ENCODE measurements at places on chromosomes 1 and 21.

DNA sequence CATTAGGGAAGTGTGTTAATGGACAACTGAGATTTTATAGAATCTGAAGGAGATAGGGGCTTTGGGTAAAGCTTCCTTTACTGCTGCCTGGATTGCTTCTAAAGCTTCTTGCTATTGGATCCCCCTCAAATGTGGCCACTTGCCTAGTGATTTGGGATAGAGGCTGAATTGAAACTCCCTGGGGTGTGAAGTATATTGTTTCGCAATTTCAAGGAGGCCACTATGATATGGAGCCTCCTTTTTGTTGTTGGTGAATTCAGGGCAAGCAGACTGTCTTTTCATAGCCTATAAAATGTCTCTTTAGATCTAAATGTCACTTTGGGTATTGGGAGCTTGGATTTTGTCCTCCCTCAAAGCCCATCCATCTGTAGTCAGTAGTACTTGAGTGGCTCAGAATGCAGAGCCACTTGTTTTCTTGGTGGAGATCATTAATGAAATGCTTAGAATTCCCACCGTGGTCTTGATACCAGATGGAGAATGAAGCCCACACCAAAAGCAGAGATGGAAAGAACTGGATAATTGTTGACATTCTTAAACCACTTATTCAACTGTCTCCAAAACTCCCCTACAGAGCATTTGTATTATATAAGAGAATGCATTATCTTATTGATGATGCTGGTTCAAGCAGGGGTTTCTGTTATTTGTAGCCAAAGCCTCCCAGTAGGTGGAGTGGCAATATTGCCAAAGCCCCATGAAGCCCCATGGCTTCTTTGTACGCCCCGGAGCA, 144.3 kb upstream of the KCNE2 start:
- DNase-seq = no peak

- DNase-seq = no peak
Measured at GRCh38 chr1:156162430-156163037, 9.1 kb downstream of the SEMA4A start.

DNA sequence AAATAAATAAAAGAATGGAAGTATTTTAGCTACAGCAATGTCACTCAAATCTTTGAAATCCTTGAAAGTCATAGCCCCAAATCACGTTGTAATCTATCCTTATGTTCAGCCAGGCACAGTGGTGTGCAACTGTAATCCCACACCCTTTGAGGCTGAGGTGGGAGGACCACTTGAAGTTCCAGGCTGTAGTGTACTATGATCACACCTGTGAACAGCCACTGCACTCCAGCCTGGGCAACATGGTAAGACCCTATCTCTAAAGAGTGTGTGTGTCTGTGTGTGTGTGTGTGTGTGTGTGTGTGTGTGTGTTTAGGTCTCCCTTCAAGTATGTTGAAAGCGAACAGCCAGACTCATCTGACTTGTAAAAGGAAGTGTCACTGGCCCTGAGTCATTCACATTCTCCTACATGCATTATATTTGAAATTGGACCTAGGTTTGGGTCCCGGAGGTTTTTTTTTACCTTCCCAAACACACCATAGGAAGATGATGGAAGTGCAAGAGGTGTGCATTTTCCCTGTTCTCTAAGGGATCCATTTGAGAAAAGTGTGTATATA, 50.1 kb downstream of the ZNF281 start:
- DNase-seq = no peak

DNA sequence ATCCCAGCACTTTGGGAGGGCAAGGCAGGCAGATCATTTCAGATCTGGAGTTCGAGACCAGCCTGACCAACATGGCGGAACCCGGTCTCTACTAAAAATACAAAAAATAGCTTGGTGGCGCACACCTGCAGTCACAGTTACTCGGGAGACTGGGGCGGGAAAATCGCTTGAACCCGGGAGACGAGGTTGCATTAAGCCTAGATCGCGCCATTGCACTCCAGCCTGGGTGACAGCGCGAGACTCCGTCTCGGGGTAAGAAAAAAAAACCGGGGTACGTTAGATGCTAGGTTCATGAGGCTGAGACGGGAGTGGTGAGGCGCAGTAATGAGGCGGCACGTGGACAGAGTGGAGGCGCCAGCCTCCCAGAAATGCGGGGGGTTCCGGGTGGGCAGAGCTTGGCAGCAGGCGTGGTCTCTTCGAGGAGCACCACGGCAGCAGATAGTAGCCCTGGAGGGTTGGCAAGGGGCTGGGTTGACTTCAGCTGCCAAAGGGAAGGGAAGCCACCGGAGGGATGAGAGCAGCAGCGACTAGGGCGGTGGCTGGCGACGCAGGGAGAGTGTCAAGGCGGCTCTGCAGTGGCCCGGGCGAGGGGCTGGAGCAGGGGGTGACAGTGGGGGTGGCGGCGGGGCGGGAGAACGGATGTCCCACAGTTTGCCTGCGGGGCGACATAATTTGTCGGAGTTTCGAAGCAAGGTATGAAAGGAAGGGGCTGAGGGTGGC, 832 bp downstream of the MRPL20 start:
- no peak for DNase-seq

- DNase-seq = no peak
Measured at GRCh38 chr1:160657250-160657781, 10.5 kb upstream of the SLAMF1 start.

DNA sequence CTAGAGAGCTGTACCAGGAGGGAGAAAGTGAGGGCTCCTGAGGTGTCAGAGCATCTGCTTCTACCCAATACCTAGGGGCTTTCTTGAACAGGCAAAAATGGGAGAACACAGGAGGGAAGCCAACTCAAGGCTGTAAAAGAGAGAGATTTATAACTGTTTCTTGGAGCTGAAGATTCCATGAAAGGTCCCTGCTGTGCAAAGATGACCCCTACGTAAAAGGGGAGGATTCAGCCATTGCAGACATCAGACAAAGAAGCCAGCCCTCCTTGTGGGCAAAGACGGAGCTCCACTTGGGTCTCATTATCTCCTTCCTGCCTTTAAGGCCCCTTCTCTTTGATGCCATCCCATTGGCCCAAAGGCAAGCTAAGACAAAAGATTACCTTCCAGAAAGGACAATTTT, 524.1 kb upstream of the CAMK1G start:
- no peak for DNase-seq

GRCh38 chr1:209397910-209398309, 185.6 kb upstream of the CAMK1G start:
- DNase-seq = no peak

DNA sequence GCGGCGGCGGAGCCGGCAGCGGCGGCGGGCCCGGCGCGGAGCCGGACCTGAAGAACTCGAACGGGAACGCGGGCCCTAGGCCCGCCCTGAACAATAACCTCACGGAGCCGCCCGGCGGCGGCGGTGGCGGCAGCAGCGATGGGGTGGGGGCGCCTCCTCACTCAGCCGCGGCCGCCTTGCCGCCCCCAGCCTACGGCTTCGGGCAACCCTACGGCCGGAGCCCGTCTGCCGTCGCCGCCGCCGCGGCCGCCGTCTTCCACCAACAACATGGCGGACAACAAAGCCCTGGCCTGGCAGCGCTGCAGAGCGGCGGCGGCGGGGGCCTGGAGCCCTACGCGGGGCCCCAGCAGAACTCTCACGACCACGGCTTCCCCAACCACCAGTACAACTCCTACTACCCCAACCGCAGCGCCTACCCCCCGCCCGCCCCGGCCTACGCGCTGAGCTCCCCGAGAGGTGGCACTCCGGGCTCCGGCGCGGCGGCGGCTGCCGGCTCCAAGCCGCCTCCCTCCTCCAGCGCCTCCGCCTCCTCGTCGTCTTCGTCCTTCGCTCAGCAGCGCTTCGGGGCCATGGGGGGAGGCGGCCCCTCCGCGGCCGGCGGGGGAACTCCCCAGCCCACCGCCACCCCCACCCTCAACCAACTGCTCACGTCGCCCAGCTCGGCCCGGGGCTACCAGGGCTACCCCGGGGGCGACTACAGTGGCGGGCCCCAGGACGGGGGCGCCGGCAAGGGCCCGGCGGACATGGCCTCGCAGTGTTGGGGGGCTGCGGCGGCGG, 1.0 kb downstream of the ARID1A start:
- peak; percentile 80 for DNase-seq

- DNase-seq = no peak
Measured at GRCh38 chr21:27953340-27954045, 986.6 kb upstream of the ADAMTS5 start.

GRCh38 chr1:66644331-66644730, 107.9 kb upstream of the DYNLT5 start:
- DNase-seq = no peak

DNA sequence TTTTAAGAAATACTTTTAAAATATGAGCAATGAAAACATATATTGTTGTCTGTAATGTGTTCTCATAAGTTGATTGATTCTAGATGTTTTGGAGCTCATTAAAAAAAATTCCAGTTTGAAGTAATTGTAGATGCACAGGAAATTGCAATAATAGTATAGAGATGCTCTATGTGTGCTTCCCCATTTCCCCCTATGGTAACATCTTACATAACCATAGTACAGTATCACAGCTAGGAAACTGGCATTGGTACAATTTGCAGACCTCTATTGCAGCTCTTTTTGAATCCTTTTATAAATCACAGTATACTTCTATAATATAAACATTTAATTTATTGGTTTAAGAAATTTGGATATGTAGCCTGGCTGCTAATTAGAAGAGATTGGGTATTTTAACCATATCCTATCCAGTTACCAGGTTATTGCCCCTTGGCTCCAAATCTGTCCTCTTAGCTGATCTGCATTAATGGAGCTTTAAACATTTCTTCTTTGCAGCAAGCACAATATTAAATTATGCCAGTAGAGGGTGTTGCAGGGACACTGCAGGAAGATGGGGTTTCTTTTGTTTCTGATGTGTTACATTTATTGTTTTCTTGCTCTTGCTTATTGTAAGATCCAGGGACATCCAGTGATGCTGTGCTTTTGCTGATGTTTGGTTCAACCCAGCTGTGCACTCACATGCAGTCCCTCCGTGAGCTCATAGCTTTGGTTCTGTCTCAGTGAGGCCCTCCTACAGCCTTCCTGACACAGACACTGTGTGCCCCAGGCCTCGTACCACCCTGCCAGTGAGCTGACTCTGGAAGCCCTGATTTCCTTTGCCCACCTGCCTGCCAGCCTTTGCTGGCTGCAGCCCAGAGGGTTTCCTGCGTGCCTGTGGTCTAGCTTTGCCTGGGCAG, 103.3 kb downstream of the RABGAP1L start:
- DNase-seq = no peak

GRCh38 chr1:59146651-59147358, 150.1 kb upstream of the FGGY start:
- DNase-seq = peak; percentile 54

- DNase-seq = no peak
Measured at GRCh38 chr21:32920474-32920873, 105.3 kb upstream of the OLIG2 start.

DNA sequence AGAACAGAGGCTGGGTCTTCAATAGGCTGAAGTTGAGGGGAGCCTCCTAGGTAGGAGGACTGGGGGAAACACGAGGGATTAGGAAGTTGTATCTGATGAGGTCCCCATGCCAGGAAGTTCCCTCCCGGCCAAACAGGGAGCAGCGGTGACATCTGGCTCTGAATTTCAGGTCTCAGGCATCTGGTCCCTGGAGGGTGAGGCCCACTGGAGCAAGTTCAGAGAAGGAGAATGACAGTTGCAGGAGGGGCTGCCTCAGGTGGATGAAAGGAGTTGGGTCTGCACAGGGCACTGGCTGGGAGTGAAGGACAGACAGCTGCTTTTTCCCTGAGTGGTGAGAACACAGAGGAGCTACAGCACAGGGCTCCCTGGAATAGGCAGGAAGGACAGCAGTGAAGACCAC, 9.1 kb downstream of the TMEM9 start:
- no peak for DNase-seq

GRCh38 chr1:147444381-147444780, 96.9 kb upstream of the BCL9 start:
- no peak for DNase-seq

DNA sequence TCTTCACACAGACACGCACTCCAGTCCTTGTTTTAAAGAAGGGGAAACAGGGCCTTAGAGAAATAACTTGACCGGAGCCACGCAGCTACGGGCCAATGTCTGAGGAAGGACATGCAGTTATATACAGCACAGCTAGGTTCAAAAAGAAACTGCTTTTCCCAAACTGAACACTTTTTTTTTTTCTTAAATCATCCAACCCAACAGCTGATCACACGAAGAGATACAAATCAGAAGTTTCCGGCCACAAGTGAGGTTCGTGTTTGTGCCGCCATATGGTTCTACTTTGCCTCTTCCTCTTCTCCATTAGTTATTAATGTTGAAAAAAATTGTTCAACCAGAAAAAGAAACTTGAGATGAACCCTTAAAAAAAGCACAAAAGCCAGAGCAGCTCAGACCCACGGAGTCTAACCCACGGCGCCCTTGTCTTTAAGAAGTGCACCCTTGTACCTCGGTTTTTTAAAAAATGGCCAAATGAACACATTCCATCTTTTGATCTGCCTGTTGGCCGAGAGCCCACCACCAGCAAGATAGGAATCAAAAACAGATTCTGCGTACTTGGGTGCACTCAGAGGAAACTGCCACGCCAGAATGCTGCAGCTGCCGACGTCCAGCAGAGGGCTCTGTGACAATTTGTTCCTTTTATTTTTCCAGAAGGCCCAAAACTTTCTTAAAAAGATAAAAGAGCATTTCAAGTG, 78.9 kb downstream of the SLC66A1 start:
- DNase-seq = no peak

- no peak for DNase-seq
Measured at GRCh38 chr1:53946252-53947171, at the start of gene LRRC42. TSS of gene LRRC42 (plus strand) at chr1:53946350. CDS start at chr1:53952000, 5,650 bp downstream.

DNA sequence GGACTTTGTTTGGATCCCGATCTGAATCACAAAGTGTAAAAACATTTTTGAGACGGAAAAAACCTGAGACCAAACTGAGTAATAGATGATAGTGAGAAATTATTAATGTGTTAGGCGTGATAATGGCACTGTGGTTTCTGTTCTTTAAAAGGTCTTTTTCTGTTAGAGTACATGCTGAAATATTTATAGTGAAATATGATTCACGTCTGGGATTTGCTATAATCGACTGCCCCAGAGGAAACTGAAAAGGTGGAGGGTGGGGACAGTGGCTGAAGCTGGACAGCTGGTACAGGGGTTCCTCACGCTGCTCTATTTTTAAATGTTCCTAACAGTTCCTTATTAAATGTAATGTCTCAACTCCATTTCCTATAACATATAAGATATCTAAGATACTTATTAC, 11.2 kb downstream of the URB1 start:
- DNase-seq = no peak

DNA sequence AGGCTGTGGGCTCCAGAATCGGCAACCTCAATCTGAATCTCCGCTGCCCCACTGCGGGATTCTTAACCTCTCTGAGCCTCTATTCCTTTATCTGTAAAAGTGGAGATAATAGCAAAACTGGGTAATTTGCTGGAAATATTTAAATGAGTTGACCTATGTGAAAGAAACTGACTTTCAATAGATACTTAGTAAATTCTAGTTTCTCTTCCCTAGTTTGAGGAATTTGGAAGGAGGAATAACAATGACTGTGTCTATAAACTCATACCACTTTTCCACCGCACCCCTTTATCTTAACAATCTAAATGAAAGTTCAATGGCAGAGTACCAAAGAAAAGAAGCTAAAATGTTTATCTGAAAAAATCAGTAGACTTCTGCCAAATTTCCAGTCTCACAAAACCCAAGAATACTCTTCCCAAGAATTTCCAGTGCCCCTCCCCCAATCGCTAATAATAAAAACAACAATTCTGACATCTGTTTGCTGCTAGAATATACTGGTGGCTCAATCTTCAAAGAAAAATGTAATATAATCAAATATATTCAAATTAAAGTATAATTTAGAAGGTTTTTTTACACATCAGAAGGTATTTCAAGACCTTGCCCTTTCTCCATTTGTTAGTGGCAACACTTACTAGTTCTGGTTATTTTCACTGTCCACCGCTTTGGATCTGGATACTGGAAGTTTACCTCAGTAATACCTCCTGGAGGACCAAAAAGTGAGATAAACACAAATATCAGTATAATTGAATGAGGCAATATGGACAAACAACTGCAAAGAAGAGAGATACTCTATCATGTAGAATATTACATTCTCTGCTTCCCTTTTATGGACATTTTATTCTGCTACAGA, 171.2 kb downstream of the LTN1 start:
- no peak for DNase-seq
